MM.1S (cell line): ENCODE measurements at places on chromosomes 6 and 20.

DNA sequence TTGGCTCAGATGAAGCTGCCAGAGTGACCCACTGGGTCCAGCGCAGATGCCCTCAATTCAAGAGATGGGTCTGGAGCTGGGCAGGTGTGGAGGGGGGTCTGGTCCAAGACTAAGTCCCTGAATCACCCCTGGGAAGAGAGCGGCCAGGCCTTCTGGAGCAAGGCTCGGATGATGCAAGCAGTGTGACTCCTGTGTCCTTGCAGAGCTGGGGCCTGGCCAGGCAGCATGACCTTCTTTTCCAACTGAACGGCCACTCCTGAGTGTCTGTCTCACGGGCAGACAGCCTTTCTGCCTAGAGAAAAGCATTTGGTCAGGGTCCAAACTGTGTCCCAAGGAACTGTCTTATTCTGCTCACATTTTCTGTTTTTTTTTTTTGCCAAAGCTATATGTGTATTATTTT is 42.6 kb upstream of the FNDC1 start:
- DNase-seq = no peak

DNA sequence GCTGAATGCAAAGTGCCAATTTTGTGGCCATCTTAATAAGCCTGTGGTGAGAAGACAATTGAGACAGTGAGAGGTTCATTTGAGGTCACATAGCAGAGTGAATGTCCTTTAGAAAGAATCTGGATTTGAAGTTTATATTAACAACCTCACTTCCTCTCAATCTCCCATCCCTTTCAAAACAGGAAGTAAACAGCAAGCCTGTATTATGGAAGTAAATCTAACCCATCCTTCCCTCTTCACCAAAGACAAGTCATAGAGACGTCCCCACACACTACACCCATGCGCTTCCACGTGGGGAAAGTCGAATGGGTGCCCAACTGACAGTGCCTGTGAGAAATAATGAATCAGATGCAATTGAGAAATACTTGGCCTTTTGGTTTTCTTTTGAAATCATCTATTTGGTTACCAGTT is 28.8 kb upstream of the CCND3 start:
- DNase-seq = no peak

DNA sequence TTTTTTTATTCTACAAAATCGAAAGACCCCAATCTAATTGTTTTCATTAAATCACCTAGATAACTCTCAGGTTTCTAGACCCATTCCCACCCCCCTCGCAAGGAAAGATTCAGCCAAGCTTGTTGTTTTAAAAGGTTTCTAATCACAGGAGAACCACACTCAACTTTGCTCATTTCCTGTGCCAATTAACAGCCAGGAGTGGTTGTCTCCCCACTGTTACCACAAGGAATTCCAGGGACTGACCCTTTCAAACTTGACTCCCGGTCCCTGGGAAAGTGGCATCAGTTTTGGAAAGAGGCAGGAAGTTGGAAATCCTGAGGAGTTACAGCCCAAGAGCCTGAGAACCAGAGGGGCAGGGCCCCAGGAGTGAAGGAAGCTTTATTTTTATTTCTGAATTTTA is 561.3 kb upstream of the JAG1 start:
- DNase-seq = no peak

- DNase-seq = no peak
Measured at GRCh38 chr20:46011631-46012482, 3.1 kb downstream of the MMP9 start.

DNA sequence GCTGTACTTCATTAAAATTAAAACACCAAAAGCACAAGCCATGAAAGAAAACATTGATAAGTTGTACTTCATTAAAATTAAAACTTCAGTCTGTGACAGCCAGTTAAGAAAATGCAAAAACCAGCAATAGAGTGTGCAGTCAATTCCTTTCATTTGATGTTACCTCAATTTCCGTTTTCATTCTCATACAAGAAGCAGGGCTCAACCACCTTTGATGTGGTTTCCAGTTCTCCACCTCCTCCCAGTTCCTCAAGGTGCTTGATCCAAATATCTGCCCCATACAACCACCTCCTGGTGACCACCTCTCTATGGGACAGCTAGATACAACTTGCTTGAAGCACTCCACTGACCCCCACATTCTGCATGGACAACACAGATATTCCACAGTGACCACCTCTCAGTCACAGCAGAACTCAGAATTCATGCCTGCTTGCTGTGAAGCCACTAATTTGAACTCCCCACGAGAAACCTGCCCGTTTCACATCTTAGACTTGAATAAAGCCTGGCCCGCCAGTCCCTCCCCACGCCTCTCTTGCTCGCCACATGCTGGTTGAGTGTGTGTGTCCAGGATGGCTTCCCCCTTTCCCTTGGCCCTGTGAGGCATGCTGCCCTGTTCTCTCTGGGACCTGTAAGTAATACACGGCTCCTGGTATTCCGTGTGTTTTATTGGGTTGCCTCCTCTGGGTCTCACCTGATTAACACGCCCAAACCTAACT is 66.1 kb downstream of the FAM50B start:
- peak; percentile 77 for DNase-seq

DNA sequence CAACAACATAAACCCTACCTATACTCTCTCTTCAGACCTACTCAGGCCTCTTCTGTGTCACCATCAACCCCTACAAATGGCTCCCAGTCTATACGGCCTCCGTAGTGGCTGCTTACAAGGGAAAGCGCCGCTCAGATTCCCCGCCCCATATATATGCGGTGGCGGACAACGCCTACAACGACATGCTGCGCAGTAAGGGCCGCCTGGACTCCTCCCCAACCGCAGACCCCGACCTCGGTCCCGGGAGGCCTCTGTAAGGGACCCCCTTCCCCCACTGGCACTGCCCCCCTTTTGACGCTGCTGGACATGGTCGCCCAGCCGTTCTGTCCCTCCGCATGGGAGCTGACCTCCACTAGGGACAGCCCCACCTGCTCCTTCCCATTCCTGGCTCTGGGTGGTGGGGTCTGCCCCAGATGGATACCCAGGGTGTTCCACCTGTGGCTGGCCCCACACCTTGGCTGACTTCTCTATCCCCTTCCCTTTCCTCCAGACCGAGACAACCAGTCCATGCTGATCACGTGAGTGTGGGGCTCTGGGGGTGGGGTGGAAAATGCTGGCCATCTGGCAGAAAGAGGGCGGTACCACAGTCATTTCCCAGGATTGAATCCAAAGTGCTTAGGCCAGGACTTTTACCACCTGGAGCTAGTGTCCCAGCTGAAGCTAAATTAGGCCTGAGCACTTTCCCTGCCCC is 25.0 kb downstream of the MYH7B start:
- no peak for DNase-seq

GRCh38 chr6:169099411-169100202 is 154.0 kb downstream of the THBS2 start:
- no peak for DNase-seq

DNA sequence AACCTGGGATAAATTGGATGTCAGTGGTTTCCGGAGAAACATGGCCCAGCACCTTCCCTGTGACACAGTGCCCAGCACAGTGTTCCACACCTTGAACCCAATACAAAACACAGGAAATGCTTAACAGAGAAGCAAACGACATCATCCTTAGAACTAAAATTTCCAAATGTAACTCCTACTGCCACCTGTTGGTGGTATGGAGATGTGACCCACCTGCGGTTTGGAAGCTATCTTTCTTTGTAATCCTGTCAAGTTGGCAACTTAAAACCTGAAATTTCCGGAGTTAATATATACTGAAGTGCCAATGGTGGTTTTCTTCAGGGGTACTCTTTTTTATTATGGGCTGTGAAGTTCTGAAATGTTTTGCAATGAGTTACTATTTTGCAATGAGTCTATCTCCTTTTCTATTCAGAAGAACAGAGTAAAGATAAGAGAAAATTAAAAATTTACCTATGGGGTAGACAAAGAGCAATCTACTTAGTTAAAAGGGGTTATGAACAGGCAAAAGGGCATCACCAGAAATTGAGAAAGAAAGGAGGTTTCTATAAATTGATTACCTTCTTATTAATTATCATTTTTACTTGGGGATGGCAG is 658.8 kb downstream of the PTPRT start:
- DNase-seq = peak; percentile 63

DNA sequence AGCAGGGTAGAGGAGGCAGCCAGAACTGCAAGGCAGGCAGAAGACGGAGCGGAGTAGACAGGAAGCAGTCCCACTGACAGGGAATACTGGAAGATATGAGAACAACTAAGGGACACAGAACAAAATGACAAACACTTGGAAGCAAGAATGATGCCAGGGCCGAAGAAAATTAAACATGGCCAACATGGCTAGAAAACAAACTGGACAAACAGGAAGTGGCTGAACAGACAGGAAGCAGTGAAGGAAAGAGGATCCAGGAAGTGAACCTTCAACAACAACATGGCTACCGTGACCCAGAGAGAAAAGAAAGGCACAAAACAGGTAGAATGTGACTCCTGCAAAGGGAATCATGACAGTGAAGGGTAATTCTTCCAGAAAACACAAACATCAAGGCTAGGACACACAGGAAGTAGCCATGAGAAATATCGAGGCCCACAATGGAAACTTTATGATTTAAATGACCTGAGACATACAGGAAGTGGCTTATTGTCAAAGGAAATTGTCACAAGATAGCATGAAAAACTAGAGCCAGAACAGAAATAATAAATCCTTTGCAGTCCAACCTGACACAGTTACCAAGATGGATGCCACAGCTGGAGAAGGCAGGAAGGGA is 9.1 kb downstream of the COL11A2 start:
- no peak for DNase-seq

GRCh38 chr6:43578748-43579147 is 2.8 kb downstream of the POLH start:
- no peak for DNase-seq

DNA sequence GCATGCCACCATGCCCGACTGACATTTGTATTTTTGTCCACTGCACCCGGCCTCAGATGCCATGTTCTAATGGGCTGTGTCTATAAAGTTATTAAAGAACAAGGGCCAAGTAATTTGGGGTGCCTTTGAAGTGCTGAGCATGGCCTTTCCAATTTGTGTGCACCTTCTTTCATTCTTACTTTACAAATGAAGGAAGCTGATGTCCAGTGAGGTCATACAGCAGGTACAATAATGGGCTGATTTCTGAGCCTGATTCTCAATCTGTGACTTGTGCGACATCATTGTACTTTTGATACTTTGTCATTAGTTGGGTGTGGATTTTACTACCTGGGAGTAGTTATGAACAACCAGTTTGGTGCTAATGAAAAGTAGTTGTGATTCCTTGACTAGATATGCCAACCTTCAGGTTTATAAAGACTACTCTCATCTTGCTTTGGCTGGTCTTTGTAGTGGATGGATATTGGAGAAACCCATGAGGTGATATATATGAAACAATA is 94.3 kb downstream of the JARID2 start:
- DNase-seq = no peak

DNA sequence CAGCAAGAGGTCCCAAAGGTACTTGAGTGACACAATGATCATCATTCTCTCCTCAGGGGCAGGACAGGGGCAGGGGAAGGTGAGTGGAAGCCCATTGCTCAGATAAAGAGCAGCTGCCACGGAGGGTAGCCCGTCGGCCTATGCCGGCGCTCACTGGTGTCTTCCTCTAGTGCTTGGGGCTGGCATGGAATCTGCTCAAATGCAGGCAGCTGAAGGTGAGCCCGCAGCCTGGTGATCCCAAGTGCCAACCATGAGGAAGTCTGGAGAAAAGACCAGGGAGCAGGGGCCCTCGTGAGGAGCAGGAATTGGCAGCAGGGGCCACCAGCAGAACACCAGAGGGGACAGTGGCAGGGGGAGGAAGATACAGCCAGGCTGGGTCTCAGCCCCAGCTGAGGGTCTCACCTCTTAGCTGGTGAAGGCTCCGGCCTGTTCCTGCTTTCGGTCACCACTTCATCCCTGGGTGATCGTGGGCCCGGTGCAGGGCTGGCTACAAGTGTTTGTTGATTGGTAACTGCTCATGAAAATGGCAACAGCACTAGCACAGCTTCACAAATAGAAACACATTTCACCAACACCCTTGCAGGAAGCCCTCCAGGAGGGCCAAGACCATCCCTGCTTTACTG is 24.7 kb downstream of the RBCK1 start:
- DNase-seq = no peak

- no peak for DNase-seq
Measured at GRCh38 chr20:17061715-17062114, 165.1 kb upstream of the PCSK2 start.
